ENCODE measurements at places on chromosomes 2 and 18.

DNA sequence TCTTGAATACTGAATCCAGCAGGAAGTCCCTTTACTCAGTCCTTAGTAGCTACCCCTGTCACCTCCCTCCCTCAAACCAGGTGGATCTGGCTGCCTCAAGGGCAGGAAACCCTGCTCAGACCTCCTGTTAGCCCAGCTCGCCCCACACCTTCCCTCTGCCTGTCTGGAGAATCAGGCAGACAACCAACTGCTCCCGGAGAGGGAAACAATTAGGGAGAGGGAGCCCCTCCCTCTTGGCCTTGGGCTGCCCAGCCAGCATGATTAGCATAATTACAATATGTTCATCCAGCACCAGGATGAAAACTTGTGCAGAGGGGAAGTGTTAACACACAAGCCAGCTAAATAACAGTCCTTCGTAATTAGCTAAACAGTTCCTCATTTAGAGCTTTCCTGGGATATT lies 185.5 kb downstream of the C1D start:
- DNase-seq = no peak

- DNase-seq = no peak
Observed at GRCh38 chr2:10557506-10558265, 109.6 kb upstream of the ODC1 start.

DNA sequence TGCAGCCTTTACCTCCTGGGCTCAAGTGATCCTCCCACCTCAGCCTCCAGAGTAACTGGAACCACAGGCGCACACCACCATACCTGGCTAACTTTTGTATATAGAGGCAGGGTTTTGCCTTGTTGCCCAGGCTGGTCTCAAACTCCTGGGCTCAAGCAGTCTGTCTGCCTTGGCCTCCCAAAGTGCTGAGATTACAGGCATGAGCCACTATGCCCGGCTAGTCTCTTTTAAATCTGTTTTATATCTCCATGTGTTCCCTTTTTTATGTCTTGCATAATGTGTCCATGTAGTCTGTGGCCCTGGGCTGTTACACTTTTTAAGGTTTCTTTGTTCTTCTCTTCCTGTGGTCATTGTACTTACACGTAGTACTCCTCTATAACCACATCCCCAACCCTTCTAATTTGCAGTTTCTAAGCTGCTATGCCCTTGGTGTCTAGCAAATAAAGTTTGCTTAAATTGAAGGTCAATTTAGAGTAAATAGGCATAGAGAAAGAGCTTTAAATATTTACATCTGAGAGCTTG lies 168.2 kb downstream of the MCFD2 start:
- DNase-seq = no peak

- no peak for DNase-seq
Observed at GRCh38 chr18:43393174-43393573, 115.9 kb upstream of the SYT4 start.

DNA sequence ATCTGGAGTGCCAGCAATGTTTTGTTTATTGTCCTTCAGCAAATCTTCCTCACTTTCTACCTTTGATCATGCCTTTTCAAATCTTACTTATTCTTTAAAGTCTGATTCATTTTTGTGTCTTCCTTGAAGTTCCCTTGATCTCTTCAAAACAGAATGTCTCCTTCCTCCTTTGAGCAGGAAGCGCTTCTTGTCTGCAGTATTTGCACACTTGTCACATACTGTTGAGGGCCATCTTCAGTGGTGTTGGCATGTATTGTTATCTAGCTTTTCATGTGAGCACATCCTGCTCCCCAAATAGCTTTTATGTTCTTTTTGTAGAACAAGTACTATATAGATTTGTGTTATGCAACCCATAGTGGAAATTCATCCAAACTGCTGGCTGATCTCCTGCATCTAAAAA lies 5.9 kb upstream of the CERS6 start:
- no peak for DNase-seq

DNA sequence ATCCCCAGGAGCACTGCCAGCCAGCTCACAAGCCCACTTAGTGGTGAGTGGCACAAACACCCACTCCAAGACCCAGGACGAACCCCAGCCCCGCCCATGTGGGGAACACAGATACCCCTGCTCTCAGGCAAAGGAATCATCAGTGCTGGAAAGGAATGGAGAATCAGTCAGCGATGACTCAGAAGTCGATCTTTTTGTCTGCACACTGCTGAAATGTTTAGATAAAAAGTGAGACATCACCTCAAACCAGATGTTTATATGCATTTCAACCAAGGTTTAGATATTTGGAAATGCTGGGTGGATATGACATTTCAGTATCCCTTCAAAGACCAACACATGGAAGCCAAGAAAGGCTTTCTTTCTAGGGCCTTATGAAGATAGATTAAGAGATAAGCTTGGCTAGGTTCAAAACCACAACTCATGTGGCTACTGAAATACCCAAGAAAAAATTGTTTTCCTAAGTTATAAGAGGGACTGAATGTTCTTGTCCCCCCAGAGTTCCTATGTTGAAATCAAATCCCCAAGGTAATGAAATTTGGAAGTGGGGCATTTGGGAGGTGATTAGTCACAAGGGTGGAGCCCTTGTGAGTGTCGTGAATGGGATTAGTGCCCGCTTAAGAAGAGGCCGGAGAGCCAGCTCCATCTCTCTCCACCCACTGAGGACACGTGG lies 43.7 kb downstream of the POU3F3 start:
- DNase-seq = no peak

GRCh38 chr18:55343396-55344073 lies 244.5 kb downstream of the TCF4 start:
- DNase-seq = no peak

GRCh38 chr2:147863835-147864234 lies 19.0 kb downstream of the ACVR2A start:
- DNase-seq = no peak

DNA sequence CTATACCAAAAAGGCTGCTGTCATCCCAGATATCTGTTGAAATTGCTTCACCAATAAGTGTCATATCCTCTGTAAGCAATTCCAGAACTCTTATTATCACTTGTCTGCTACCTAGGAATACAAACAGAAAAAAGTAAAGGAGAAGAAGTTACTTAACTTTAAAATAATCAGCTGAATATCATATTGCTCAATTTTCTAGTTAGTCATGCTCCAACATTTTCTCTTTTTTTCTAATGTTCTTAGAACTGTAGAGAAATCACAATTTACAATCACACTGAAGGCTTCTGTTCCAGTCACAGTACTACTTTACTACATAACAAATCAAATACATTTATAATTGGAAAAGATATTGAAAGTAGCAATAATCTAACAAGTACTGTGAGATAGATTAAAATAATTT lies 17.4 kb downstream of the RTTN start:
- no peak for DNase-seq

DNA sequence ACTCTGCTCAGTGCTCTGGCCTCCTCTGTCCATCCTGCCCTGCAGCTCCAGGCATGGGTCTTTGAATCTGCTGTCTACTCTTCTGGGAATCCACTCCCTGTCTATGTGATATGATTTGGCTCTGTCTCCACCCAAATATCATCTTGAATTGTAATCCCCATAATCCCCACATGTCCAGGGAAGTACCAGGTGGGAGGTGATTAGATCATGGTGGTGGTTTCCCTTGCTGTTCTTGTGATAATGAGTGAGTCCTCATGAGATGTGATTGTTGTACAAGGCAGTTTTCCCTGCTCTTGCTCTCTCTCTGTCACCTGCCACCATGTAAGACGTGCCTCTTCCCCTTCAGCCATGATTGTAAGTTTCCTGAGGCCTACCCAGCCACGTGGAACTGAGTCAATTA lies 881.8 kb upstream of the ID2 start:
- DNase-seq = no peak

DNA sequence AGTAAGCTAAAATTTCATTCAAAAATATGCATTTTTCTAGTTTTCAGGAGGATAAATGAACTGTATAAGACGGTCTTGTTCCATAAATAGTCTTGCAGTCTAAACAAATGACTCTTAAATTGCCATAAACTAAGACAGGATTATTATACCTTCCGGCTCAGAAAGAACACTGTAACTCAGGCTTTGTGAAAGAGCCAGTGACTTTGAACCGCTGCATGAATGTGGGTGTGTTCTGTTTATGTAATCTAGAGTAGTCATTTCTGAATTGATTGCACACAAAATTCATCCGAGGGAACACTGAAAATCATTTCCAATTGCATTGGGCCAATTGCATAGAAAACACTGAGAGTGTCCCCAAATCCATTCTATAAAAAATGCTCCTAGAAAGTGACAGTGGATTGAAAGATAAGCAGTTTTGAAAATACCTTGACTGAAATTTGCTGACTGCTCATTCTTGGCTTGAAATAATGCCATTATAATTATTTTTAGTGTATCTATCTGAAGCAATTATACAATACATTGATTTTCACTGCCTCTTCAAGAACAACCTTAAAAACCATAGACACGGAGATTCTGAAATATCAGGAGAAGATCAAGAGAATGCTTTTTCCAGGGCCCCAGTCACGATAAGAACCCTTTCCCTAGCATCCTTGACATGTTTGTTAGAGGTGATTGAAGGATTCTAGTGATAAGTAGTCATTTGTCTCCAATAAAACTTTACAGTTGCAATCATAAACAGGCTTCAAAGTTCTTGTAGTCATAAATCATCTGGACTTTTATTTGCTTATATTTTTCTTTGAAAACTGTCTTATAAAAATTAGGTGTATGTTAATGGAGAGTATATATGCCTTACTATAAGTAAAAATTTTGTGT lies 55.4 kb downstream of the CNTNAP5 start:
- no peak for DNase-seq

DNA sequence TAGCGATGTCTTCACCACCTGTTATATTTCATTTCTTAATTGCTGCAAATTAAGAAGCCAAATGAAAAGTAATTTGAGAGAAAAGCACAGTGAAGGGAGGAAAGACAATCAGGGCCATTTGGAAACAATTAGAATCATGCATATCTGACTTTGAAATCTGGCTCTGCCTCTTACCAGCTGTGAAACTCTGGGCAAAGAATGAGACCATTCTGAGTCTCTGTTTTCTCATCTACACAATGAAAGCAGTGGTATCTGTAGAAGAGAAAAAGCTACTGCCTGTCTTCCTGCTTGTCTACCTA lies 334.5 kb upstream of the CYRIA start:
- DNase-seq = no peak

DNA sequence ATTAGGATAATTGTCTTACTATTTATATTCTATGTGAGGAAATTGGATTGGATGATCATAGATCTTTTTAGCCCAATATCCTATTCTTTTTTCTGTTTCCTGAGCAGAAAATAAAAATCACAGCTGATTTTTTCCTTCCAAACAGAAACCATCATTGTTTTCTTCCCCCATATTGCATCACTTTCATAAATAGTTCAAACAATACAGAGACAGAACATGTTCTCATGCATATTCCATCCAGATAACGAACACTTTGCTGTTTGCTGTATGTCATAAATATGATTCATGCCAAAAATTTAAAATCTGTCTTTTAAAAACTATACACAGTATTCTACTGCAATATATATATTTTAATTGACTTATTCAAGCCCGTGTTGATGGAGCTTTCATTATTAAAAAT lies 22.0 kb upstream of the RALBP1 start:
- DNase-seq = no peak

- no peak for DNase-seq
Observed at GRCh38 chr18:57223144-57223870, 76.4 kb downstream of the BOD1L2 start.

DNA sequence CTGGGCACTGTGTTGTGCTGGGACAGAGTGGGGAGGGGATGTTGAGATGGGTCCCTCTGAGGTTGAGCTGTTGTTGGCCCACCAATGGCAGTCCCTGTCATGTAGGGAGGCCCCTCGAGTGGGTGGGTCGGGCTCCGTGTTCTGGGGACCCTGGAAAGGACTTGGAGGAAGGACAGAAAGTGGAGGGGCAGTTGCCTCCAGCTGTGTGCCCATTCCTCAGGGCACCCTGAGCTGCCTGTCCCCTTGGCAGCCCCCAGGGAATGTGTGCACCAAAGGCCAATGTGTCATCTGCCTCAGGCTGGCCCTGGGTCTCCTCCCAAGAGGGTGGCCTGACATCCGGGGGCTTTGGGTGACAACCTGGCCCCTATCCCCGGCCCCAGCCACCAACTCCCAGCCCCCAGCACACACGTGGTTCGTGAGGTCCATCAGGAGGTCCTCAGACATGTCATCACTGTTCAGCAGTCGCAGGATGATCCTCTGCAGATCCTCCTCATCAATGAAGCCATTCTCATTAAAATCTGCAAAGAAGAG lies 57.7 kb downstream of the CIB4 start:
- no peak for DNase-seq

GRCh38 chr2:219985017-219985416 lies 357.6 kb downstream of the SLC4A3 start:
- DNase-seq = no peak

DNA sequence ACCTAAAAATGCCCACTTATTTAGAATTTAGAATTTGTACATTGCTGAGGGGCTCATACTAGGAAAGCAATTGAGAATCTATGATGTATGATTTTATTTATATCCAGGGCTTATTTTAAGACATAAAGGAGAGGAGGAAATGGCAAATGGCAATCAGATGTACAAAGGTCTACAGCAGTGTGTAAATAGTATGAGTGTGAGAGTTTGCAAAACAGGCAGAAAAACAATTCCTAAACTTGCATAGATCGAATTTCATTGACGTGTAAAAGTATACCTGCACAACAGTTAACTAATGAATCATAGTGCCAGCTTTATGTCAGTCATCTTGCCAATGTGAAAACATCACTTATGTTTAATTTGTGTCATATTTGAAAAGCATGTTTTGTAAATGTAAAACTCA lies 718.7 kb upstream of the GCFC2 start:
- DNase-seq = no peak

DNA sequence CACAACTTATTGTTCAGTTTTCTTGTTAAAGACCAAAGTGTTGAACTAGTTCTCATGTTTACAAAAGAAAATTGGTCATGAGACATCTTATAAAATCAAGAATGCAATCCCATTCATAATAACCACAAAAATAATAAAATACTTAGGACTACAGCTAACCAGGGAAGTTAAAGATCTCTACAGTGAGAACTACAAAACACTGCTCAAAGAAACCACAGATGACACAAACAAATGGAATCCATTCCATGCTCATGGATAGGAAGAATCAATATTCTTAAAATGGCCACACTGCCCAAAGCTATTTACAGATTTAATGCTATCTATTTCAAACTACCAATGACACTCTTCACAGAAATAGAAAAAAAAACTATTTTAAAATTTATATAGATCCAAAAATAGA lies 1354.8 kb upstream of the CDH2 start:
- DNase-seq = no peak

- peak; percentile 47 for DNase-seq
Observed at GRCh38 chr2:50401772-50402653, 629.9 kb downstream of the NRXN1 start.

- no peak for DNase-seq
Observed at GRCh38 chr2:37689751-37690150, 18.3 kb upstream of the CDC42EP3 start.

DNA sequence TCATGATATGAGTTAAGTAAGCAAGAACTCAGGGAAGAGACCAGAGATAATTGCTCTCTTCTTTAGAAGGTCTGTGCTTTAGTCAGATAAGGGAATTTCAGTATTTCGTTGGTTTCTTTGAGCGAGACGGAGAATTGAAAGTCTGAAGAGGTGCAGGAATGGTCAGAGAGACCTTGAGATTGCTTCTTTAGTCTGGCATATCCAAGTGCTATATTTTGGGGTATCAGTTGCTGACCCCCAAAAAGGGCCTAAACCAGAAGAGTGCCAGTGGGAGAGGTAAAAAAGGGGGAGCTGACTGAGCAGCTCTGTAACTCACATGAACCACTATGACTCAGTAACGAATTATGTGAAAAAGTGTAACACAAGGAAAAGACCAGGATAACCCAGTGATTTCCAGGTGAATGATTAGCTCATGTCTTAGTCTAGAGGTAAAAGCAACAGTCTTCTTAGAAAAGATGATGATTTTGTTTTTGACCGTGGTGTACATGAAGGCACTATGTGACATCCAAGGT lies 932.9 kb downstream of the TDRD15 start:
- DNase-seq = no peak

- no peak for DNase-seq
Observed at GRCh38 chr2:23782126-23782525, 144.8 kb downstream of the ATAD2B start.
